Activated gamma-delta T cell treated with anti-CD3 and anti-CD28 coated beads, Interleukin-2, amount 50 U/mL, for 16 hours (primary cell): ENCODE measurements at places on chromosomes 1 and 21.

- no peak for DNase-seq
These were observed 92.1 kb upstream of the ADAMTS5 start for GRCh38 chr21:27058673-27059605.

DNA sequence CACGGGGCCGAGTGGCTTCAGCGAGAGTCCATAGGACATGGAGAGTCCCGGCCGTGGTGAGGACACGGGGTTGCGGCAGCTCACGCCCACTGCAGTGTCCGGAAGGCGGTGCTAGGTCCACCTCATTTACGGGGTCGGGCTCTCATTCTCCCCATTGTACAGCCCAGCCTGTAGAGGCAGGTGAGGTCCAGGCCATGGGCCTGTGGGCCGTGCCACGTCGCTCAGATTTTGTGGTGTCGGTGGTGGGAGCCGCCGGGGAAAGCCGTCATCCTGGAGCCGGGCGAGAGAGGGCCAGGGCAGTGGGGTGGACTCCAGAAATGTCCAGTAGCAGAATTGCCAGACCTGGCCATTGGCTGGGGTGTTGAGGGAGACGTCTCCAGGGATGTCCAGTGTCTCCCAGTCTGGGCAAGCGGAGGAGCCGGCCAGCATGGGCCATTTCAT lies 59.4 kb downstream of the PRKCZ start:
- no peak for DNase-seq

- DNase-seq: no peak
These were observed 31.1 kb downstream of the CNST start for GRCh38 chr1:246597340-246597739.

- no peak for DNase-seq
These were observed 572 bp downstream of the LPGAT1 start for GRCh38 chr1:211830055-211830327.

DNA sequence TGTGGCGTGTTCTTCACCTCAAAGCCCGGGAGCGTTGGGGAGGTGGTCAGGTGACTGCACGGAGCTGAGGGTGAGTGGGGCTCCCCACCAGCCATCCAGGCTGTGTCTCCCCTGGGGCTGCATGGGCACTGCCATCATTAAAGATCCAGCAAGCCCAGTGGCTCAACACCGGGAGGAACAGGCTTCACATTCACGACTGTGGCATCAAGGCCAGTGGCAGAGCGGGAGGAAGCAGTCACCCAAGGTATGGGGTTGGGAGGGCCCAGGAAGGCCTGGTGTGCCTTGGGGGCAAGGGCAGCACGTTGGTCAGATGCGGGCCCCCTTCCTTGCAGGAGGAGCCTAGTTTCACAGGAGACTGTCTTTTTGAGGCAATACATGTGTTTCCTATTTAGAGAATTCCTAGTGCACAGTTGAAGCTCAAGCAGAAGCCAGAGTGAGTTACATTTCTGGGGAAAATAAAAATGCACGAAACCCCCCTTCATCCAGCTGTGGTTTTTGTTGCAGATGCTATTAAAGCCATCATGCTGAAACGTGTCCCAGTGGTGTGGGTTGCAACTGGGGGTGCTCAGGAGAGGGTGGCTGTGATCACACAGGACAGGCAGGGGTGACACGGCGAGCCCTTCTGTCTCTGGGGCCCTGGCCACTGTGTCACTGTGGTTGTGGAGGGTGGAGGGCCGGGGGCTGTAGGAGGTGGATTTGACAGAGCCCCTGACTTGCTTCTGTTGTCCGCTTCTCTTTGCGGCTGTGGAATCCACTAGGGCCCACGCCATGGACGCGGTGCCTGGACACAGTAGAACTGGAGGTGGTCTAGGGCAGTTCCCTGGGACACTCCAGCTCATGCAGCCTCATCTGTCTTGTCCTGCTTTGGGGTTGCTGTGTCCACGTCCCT lies 34.1 kb downstream of the SNAP47 start:
- no peak for DNase-seq

GRCh38 chr1:20058531-20058930 lies 11.5 kb upstream of the PLA2G5 start:
- peak; percentile 32 for DNase-seq

GRCh38 chr21:38806153-38806941 lies 618 bp downstream of the ETS2 start:
- DNase-seq: no peak

GRCh38 chr1:150928286-150928685 lies 2.1 kb downstream of the SETDB1 start:
- no peak for DNase-seq
